ENCODE measurements at places on chromosomes 12 and 14.

- no peak for DNase-seq
Measured at GRCh38 chr14:69573205-69573830, 1.4 kb downstream of the CCDC177 start.

GRCh38 chr14:89420502-89420901 is 3.5 kb upstream of the FOXN3 start:
- DNase-seq: no peak

GRCh38 chr14:54756656-54757392 is 145.8 kb downstream of the GCH1 start:
- no peak for DNase-seq

GRCh38 chr12:54991161-54991990 is 6.8 kb upstream of the TESPA1 start:
- DNase-seq: no peak

GRCh38 chr14:76699939-76700590 is 61.2 kb upstream of the VASH1 start:
- DNase-seq: no peak

- DNase-seq: no peak
Measured at GRCh38 chr12:130658145-130658911, 57.8 kb downstream of the RIMBP2 start.

Data from T1000 (cell line).